ENCODE measurements at places on chromosomes 3 and 15. TPM values are rescaled to one million over a fixed set of nuclear protein-coding genes. Genes with fewer than 3 reads are reported as not detected.

Gene LNP1
- polyA plus RNA-seq = 1.0 TPM

DNA sequence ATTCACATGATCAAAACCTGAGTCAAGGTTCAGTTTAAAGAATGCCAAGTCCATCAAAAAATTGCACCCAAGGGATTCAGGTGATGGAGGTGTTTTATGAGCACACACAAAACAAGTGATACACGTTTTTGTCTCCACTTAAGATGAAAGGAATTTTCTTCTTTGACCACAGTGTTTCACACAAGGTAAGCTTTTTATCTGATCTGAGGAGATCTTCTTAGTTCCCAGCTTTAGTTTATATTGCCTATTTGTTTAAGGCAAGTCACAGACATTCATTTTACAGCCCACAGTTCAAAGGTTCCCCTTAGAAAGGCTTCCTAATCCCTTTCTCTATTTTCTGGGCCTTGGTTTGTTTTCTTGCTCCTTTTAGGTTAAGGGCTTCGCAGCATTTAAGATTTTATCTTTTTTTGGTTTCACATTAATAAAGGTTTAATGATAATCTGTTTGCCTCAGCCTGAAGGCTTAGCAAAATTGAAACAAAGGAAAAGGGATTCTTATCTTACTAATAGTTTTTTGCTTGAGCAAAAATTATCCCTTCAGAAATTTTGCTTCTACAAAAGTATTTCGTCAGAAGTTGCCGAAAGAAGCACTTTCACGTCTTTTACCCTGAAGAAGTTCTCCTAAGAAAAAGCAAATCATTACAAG, 420.5 kb upstream of the NAALADL2 start:
- DNase-seq = no peak

Gene ZNF35
- polyA plus RNA-seq = 3.8 TPM

DNA sequence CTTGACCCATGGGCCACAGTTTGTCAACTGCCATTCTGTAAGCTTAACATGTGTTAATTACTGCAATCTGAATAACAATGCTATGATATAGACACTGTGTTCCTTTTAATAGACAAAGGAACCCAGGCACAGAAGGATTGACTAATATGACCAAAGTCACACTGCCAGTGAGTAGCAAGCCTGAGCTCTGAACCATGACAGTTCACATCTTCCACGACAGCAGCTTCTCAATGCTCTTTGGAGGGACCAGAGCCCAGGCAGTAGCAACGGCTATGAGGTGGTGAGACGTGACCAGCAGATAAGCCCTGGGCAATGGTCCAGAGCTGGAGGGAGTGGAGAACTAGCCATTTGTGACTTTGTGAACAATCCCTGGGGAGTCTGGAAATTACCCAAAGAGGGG, 19.4 kb downstream of the CA12 start:
- DNase-seq = no peak

GRCh38 chr15:59950603-59951388, 53.3 kb upstream of the FOXB1 start:
- DNase-seq = no peak

Gene SLC22A13
- not detected for polyA plus RNA-seq

- DNase-seq = no peak
Measured at GRCh38 chr15:59644756-59645155, 12.6 kb downstream of the GTF2A2 start.

Gene DPH3
- polyA plus RNA-seq = 19.9 TPM

Gene SLC6A11
- polyA plus RNA-seq = not detected

Gene RYR3
- 0.14 TPM for polyA plus RNA-seq

DNA sequence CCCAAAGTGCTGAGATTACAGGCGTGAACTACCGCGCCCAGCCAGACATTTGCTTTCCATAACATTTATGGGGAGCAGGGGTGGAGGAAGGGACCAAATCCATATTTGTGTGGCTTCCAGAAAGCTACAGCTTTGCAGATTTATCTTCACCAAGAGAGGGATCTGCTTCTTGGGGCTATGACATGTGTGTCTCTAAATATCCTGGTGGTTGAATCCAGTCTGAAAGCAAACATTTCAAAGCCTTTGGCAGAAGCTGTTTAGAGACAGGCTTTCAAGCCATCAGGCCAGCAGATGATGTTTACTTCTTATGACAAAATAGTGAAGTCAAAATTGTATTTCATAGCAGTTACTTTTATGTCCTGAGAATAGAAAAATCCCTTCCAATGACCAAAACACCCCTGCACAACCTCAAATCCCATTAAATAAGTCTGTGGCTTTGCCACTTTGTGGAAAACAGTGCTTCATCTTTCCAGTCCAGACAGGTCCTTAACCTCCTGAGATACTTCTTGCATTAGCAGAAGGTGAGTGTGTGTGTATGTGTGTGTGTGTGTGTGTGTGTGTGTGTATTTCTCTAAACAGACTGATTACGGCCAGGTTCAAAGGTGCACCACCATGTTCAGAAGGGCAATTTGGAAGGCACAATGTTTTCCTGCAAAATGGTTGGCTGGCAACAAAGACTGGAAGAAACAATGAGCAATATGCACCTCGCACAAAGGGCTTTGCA, 191.4 kb upstream of the LRIG1 start:
- DNase-seq = no peak

DNA sequence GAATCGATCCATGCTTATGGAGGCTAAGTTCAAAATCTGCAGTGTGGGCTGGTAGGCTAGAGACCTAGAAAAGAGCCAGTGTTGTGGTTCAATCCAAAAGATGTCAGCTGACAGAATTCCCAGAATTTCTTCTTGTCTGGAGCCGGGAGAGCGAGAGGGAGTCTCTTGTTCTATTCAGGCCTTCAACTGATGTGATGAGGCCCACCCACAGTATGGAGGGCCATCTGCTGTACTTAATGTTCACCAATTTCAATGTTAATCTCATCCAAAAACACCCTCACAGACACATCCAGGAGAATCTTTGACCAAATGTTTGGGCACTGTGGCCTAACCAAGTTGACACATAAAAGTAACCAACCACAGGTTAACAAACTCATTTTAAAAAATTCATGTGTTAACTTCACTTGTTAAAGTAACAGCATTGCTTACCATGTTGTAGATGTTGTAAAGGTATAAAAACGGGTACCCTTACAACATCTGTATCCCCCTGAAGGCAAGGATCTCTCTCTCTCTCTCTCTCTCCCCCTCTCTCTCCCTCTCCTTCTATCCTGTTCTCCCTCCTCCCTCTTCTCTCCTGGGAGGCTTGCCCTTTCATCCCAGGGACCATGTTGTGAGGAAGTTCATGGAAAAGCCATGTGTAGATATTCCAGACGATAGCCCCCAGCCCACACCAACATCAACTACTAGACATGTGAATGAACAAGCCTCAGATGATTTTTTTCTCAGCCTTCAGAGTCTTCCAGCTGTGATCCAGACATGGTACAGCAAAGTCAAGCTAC, 66.4 kb upstream of the CHD2 start:
- no peak for DNase-seq

DNA sequence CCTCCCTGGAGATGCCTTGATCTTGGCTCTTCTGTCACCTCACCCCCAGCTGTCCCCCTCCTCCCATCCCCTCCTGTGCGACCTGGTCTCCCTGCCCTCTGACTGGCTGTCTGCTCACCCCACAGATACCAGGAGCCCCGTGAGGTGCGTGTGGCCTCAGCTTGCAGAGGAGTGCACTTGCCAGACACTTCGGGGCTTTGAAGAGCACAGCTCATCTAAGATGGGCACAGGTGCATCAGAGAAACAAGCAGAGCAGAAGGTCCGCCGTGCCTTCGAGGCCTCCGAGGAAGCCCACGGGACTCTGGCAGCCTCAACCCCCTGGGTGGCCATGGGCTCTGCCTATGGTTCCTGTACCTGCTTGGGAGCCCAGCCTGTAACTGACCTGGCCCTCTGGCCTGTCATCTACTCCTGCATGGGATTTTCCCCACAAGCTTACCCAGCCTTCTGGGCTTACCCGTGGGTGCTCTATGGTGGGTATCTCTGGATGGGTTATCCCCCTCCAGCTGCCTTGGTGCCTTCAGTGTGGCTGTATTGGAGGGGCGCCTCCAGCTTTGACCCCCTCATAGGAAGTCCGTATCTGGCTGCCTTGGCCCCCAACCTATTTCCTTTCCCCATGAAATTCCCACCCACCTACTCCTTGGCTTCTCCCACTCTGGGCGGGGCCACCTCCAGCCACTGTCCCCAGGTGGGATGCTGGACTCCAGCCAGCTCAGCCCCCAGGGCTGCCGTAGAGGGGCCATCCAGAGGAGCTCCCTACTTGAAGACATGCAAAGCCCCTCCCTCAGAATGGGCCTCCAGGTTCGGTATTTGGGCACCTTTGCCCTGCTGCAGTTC, 3.8 kb downstream of the PRR23E start:
- no peak for DNase-seq

- DNase-seq = peak; percentile 42
Measured at GRCh38 chr3:42014458-42014920, 52.6 kb upstream of the ULK4 start.

Gene RARRES1
- not detected for polyA plus RNA-seq

DNA sequence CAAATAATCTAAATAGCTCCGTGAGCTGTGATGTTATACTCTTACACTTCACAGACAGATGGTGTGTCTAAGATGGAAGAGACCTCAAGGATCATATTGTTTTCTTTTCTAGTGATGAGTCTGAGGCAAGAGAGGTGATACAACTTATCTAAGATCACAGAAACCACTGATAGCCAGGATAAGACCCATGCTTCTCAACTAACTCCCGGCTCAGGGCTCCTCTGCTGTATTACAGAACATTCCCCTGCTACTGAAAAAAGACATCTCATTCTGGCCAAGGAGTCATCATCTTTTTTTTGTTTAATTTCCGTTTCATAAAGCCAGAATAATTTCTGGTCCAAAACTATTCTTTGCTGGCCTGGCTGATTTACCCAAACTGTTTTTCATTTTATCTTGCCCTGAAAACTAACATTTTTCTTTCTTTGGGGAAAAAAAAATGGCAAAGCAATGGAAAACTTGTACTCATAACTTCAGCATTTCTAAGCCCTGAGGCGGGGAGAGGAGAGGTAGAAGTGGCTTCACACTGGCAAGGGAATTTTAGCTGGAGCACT, 46.9 kb upstream of the GAP43 start:
- DNase-seq = no peak

- DNase-seq = no peak
Measured at GRCh38 chr3:27392950-27393679, 23.9 kb upstream of the NEK10 start.

Gene MAGEL2
- polyA plus RNA-seq = not detected

DNA sequence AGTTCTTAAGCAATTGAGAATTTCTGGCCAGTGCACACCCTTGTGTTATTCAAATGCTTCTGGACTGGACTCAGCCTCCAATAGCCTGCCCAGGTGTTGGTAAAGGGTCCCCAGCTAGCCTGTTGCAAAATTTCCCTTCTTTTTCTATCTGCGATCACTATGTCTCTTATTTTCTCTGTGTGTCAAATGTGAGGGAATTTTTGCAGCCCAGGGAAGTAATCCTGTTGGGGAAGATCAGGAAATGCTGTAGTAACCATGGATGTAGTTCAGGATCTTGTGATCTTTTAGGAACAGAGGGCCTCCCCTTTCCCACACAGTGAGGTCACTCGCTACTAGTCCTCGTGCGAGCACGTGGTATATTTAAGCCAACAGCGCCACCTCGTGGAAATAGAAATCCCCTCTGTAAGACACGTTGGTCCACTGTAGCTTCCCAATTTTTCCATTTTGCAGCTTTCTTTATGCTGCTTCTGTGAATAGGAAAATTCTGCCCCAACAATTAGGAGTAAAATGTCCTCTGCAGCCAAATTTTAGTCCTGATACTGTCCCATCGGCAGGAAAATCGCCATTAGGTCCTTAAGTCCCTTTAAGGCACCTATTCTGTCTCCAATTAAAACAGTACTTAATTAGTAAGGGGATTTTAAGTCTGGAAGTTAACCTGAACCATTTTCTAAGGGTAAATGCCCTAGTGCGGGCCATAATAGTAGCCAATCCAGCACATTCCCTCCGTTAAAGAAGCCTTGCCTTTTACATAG, 4.0 kb upstream of the SMCO1 start:
- DNase-seq = peak; percentile 18

Gene USP3
- polyA plus RNA-seq = 56.6 TPM

Gene ADAMTSL3
- polyA plus RNA-seq = not detected

DNA sequence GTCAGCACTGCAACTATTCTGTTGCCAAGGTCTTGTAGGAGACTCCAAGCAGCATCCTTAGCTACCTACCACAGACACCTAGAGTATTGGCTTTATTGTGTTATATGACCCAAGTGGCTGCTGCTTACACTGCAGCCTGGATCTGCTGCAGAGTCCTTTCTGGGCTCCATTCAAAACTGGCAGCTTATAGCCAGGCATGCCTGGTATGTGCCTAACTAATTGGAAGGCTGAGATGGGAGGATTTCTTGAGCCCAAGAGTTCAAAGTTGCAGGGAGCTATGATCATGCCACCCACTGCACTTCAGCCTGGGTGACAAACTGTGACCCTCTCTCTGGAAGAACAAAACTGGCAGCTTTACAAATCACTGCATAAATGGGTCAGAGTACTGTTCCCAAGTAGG, 8.6 kb downstream of the NDUFB4 start:
- no peak for DNase-seq

DNA sequence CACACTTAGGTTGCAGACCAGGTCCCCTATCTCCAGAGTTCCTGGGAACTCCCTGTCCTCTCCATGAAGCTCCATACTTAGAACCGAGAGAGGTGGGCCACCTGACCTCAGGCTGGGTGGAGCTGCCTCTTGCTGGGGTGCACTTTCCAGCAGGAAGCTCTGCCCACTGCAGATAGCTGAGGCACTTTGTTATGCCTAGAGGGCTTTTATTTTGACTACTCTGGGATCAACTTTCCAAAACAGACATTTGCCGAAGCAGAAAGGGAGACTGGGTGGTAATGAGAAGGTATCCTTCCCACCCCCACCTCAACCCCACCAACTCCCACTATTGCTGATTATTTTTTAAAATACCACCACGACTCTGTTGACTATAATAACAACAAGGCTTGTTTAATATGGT, 54.7 kb downstream of the CLDN11 start:
- DNase-seq = no peak

GRCh38 chr15:37134244-37134643, 33.9 kb upstream of the MEIS2 start:
- no peak for DNase-seq

DNA sequence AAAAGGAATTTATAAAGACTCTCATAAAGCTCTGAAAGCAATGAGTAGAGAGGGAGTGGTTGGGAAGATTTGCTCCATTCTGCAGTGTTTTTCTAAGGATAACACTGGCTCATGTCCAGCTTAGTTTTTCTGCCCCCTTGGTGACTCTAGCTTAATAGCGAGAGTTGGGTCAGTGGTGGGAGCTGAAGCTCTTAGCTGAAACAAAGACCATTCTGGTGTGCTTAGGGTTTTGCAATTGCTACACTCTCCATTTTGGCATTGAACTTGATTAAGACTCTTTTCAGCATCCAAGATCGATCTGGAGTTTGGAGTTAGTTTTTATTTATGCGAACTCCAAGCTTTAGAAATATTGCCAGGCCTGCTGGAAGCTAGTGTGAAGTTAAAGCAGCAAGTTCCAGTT, 98.0 kb downstream of the ATG7 start:
- no peak for DNase-seq

DNA sequence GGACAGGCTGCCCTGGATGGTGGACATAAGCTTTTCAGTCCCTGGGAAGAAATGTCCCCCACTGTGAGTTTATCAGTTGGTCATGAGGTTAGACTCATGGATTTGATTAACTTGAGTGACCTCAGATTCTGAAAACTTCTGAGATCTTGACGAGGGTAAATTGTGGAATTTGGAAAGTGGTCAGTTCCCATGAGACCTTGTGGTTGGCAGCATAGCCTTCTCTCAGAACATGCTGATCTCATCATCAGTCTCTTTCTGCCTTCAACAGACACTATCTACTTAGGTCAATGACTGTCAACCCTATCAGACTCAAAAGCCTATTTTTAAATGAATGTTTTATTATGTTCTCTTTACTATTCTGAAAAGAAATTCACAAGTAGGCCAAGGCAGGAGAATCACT, 45.6 kb upstream of the NDUFB4 start:
- DNase-seq = no peak

Gene CTXN2
- not detected for polyA plus RNA-seq

Gene SH3BP5
- 177 TPM for polyA plus RNA-seq
